ENCODE measurements at places on chromosomes 5 and 9.

- DNase-seq: no peak
These were observed 218.9 kb upstream of the MVB12B start for GRCh38 chr9:126107693-126108092.

GRCh38 chr9:110027671-110028081 is 180.3 kb downstream of the C9orf152 start:
- DNase-seq: no peak

DNA sequence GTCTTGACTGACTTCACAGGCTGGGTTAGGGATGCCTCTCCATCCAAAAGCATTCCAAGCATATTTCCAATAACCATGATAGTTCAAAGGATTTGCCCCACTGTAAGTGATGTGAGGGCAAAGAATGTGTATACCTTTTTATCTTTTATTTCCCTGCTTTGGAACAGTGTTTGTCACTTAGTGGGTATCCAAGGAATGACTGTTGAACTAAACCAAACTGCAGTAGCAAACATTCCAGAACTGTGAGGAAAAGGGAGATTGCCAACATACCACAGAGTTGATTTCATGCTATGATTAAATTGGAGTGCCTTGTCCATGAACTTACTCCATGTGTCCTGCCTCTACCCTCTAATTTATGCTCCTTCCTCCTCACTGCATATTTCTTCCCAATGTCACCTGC is 400.0 kb downstream of the KIAA0825 start:
- no peak for DNase-seq

- DNase-seq: no peak
These were observed 39.6 kb upstream of the SPATA31E1 start for GRCh38 chr9:87842878-87843585.

DNA sequence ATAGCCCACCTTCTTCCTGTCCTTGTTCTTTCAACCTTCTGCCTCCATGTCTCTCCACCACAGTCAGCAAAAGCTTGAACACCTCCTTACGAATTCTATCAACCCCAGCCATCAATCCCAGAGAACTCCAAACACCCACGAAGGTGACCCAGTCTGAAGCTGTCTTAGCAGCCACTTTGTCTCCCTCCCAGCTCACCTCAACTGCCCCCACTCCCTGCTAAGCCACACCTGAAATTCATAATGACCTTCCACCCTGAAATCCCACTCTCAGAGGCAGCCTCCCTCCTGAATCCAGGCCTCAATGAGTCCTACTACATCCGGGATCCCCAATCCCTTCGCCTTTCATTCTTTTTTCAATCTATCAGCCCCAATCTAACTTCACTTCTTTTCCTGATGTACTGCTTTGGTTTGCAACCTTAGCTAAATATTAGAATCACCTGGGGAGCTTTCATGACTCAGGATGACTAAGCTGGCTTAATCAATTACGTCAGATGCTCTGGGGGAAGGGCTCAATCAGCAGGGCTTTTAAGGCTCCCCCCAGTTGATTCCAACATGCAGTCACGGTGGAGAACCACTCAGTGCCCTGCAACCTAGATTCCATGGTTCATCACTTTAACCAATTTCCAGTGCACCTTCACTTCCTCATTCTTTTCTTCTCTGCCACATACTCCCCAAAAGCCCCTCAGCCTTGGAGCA is 32.2 kb downstream of the BHMT start:
- no peak for DNase-seq

- no peak for DNase-seq
These were observed 216.5 kb downstream of the MCTP1 start for GRCh38 chr5:95068289-95068910.

DNA sequence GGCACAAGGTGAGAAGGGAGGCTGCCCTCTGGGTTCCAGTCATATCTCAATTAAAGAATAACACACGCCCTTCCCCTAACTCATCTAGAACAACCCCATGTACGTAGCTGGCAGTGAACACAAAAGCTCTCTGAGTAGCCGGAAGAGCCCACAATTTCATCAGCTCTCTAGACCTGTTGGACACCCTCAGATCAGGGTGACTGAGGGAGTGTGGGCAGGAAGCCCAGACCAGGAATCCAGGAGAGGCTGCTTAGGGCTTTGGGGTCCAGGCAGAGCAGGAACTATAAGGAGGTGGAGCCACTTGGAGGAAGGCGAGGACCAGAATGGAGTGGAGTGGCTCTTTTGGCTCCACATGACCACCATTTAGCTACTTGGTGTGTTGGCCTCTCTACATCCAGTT is 237.4 kb downstream of the NR3C1 start:
- DNase-seq: no peak

DNA sequence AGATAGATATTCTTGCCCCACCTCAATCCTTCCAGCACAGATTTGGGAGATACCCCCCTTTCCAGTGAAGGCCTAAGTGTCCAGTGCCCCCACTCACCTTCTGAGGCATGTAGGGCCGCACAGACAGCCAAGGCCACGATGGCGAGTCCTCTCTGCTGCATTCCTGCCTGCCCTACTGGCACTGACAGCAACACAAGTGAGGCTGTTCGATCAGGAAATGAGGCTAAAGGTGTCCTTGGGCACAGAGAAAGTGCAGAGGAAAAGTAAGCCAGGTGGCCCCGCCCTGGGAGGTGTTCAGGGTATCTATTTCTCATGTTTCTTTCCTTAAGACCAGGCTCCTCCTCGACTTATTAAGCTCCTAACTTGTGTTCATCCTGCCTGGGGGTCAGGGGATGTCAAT is at the start of gene CCL28:
Gene CCL28, minus strand, starts transcription at position 236 of the 400 bp plus-strand sequence. Its CDS starts 75 bp downstream, at position 161.
- peak; percentile 83 for DNase-seq

GRCh38 chr9:7172154-7173115 is 414.7 kb downstream of the KDM4C start:
- no peak for DNase-seq

DNA sequence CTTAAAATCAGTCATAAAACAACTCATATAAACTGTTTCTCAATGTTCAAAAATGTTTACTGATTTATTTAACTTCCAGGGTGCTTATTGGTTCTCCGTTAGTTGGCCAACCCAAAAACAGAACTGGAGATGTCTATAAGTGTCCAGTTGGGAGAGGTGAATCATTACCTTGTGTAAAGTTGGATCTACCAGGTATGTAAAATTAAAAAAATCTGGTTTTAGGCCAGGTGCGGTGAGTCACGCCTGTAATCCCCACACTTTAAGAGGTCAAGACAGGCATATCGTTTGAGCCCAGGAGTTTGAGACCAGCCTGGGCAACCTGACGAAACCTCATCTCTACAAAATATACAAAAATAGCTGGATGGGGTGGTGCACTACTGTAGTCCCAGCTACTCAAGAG is 73.7 kb downstream of the ITGA1 start:
- DNase-seq: no peak

GRCh38 chr9:124255222-124255621 is 2.5 kb upstream of the NEK6 start:
- no peak for DNase-seq

DNA sequence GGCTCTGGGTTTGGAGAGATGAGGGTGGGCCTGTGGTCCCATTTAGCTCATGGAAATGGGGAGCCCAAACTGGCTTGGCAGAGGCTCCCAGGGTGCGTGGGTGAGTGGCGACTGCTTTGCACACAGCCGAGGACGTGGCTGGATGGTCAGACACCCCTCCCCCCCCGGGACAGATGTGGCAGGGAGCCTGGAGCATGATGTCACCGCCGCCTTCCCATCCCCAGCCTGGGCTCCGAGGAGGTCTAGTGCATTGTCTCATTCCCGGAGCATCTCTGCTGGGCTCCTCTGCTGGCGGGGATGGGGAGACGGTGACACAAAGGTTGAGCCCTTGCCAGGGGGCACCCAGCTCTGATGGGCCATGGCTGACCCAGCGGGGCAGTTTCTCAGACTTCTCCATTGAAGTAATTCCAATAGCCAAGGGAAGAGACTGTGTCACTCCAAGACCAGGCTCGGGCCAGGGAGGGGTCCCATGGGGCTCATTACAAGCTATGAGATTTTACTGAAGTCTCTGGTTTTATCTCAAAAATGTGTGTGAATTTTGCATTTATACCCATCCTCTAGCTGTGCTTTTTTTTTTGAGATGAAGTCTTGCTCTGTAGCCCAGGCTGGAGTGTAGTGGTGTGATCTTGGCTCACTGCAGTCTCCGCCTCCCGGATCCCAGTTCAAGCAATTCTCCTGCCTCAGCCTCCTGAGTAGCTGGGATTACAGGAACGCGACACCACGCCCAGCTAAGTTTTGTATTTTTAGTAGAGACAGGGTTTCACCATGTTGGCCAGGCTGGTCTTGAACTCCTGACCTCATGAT is 36.1 kb downstream of the HMCN2 start:
- DNase-seq: peak; percentile 43

DNA sequence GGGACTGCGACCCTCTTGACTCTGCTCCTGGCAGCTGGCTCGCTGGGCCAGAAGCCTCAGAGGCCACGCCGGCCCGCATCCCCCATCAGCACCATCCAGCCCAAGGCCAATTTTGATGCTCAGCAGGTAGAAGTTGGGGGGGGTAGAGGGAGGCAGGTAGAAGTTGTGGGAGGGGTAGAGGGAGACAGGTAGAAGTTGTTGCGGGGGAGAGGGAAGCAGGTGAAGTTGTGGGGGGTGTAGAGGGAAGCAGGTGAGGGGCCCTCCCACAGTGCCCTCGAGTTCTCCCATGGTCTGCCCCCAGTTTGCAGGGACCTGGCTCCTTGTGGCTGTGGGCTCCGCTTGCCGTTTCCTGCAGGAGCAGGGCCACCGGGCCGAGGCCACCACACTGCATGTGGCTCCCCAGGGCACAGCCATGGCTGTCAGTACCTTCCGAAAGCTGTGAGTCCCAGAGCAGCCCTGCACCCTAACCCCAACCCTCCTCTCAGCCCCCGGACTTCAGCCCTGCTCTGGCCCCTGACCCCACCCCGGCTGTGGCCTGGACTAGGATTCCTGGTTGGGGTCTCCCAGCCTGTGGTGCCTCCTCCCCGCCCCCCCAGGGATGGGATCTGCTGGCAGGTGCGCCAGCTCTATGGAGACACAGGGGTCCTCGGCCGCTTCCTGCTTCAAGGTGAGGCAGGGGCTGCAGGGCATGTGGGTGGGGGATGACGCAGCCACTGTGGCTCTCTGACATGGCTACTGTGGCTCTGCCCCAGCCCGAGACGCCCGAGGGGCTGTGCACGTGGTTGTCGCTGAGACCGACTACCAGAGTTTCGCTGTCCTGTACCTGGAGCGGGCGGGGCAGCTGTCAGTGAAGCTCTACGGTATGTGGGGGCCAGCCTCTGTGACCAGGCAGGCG is 537 bp downstream of the C8G start:
- peak; percentile 44 for DNase-seq

DNA sequence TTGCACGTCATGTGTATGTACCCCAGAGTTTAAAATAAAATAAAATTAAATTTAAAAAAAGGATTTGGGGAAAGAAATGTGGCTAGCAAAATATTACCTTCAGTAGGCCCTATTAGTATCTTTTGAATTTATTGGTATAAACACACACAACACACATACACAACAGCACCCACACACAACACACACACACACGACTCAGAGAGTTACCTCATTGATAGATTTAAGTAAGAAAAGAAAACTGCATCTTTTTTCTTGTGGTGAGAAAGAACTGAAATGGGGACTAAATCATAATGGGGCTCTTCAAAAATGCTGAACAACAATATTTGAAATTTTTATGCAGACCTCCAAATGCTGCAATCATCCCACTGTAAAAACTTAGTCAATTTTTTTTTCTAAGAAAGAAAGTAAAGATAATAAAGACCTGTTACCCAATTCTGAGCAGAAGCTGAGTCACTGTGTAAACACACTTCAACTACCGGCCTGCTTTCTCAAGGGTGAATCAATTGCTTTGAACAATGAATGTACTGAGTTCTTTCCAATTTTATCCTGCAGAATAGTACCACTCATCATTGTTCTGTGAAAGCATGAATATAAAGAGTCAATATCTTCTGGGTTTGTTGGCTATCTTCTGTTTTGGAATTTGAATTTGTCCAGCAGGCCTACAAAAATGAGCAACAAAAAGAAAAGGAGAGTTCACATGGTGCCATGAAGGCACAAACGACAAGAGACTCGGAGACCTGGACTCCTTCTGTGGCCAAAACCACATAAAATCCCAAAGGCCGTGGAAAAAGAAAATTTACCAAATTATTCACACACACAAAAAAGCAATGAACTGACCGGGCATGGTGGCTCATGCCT is 57.9 kb upstream of the CCNG1 start:
- no peak for DNase-seq

DNA sequence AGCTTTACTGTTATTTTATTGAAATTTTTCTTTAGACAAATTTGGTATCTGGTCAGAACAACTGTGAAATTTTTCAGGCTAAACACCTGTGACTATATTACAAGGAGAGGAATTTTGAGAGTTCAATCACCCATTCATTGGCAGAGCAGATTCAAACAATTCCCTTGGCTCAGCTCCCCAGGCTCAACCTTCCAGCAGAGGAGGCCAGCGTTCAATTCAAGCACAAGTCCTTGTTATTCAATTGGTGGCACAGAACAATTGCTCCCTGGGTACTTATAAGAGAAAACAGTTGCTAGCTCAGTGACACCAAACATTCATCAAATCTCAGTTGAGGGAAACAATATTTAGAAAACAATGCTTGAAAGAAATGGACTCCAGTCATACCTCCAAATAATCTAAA is 83.3 kb downstream of the SUSD1 start:
- no peak for DNase-seq

Data from left colon (tissue), 2 donors.